Thyroid gland (tissue), 4 donors: ENCODE measurements at places on chromosomes 12 and 14. TPM values are rescaled to one million over a fixed set of nuclear protein-coding genes. Genes with fewer than 3 reads are reported as not detected.

- no peaks in the 10 kb centered on the region for H3K27me3 ChIP-seq
- no peak within 1 kb of the TSS for H3K27ac ChIP-seq
- H3K4me3 ChIP-seq, result no peak within 1 kb of the TSS
- peaks cover 32% of the 10 kb centered on the region for H3K4me1 ChIP-seq
- H3K36me3 ChIP-seq, result peaks cover 9% of the 10 kb centered on the region
Observed at GRCh38 chr12:6772331-6772695, at the start of gene LAG3. Gene LAG3 (plus strand): TSS chr12:6772520. CDS start chr12:6772853, 333 bp downstream.

Gene OSBPL8
- total RNA-seq, result 81.8 TPM

GRCh38 chr14:64663174-64663573, 41.0 kb upstream of the PLEKHG3 start:
- no peaks in the 10 kb centered on the region for H3K4me1 ChIP-seq
- no peaks in the 10 kb centered on the region for H3K36me3 ChIP-seq
- no peaks in the 10 kb centered on the region for H3K27me3 ChIP-seq
- H3K27ac ChIP-seq, result no peak overlapping the region
- no peak overlapping the region for H3K4me3 ChIP-seq
- no peak for DNase-seq

- no peak for DNase-seq
- H3K27me3 ChIP-seq, result no peaks in the 10 kb centered on the region
- peaks cover 10% of the 10 kb centered on the region for H3K4me1 ChIP-seq
- H3K4me3 ChIP-seq, result no peak overlapping the region
- no peak overlapping the region for H3K27ac ChIP-seq
Observed at GRCh38 chr14:21233457-21234076, 35.7 kb downstream of the HNRNPC start.

DNA sequence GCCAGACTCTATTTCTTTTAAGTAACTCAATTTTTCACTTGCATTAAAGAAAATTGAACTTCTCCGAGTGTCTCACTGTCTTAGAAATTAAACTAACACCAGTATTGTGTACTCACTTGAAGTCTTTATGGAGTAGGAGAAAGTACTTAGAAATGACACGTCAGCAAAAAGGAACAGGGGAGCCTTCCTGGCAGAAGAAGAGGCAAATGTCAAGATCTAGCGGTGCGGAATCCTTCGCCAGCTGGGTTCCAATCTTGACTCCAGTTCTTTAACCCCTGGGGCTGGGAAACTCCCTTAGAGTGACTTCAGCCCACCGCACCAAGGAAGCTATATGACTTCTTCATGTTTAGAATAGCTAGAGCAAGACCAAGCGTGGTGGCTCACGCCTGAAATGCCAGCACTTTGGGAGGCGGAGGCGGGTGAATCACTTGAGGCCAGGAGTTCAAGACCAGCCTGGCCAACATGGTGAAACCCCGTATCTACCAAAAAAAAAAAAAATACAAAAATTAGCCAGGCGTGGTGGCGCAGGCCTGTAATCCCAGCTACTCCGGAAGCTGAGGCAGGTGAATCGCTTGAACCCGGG, 34.4 kb downstream of the WBP11 start:
- no peaks in the 10 kb centered on the region for H3K36me3 ChIP-seq
- H3K4me1 ChIP-seq, result peaks cover 7% of the 10 kb centered on the region
- H3K4me3 ChIP-seq, result peak overlapping the region; percentile 75
- H3K27me3 ChIP-seq, result no peaks in the 10 kb centered on the region
- peak overlapping the region; percentile 86 for H3K27ac ChIP-seq
